Activated T-cell treated with anti-CD3 and anti-CD28 coated beads for 4 hours (primary cell): ENCODE measurements at places on chromosomes 1 and 21.

DNA sequence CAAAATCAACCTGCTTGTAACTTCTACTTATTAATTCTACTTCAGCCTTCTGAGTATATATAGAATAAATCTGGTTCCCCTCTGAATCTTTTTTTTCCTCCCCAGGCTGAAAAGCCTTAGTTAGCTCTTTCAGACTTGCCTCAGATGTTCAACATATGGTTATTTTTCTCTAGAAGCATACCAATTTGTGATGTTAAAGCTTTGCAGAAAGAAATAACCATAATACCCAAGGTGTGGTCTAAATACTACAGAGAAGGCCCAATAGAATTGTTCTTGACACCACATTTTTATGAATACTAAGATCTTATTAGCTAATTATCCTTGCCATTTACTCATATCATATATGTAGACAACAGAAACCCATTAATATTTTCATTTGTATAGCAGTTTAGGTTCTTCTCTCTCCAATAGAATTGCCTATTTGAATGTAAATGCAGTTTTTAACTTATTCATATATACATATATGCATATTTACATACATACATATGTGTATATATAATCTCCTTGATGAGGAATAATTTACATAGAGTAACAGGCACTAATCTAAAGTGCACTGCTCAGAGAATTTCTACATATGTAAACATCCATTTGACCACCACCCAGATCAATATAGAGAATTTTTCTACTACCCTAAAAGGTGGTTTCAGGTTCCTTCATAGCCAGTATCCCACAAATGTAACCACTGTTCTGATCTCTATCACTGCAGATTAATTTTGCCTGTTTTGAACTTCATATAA is 175.2 kb upstream of the IVNS1ABP start:
- DNase-seq: no peak

DNA sequence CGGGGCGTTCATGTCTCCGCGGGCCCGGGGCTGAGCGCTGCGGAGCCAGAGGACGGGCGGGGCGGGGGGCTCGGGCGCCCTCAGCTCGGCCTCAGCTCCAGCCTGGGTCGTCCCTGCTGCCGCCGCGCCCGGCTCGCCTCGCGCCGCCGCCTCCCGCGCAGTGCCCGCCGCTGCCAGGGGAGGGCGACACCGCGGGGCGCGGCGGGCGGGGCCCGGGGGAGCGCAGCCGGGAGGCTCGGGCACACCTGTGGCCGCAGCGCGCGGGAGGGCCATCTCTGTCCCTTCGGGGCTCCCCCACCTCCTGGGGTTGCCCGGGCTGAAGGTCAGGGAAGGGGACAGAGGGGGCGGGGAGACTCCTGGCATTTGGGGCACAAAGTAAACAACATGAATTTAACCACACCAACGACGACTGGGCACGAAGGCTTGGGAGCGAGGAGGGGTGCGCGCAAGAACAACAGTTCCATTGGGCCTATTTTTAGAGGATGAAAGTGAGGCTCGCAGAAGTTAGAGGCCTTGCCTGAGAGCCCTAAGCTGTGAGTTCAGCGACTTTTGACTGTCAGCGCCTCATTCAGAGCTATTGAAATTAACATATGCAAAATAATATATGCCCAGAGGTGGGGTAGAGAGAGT is at the start of gene FAM131C:
TSS of gene FAM131C (minus strand) at position 162 of the 630 bp plus-strand sequence. CDS start 209 bp downstream, outside the sequence.
- no peak for DNase-seq

DNA sequence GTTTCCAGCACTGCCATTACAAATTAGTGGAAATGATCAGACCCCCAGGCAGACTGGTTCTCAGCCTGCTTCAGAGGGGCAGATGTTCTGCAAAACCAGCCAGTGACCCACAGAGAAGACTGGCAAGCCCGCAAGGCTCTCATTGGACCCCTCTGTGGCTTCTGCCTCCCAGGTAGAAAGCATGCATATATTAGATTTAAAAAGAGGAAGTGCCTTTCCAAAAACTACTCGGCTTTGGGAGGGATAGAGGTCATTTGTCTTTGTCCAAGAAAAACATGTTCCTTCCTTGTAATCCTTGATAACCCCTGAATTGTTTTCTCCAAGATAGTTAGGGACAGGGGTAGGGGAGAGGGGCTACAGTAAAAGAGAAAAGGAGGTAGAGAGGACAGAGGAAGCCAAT is 11.8 kb downstream of the HIVEP3 start:
- DNase-seq: no peak

DNA sequence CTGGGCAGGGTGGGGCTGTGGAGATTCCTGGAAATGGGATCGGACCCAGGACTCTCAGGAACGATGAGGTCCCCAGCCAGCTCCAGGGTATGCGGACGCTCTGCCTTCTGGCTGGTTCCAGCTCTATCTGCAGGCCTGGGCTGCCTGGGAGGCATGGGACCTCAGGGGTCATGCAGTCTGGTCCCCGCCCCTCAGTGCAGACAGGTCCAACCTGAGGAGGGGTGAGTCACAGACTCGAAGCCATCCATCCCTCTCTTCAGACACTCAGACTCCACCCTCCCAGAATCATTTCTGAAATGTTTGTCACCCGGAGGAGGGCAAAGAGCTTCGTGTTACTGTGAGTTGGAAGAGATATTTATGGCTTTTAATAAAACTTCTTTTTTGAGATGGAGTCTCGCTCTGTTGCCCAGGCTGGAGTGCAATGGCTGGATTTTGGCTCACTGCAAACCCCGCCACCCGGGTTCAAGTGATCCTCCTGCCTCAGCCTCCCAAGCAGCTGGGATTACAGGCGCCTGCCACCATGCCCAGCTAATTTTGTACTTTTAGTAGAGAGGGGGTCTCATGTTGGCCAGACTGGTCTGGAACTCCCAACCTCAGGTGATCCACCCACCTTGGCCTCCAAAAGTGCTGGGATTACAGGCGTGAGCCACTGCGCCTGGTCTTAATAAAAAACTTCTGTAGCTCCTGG is 5.9 kb upstream of the MYOM3 start:
- no peak for DNase-seq

DNA sequence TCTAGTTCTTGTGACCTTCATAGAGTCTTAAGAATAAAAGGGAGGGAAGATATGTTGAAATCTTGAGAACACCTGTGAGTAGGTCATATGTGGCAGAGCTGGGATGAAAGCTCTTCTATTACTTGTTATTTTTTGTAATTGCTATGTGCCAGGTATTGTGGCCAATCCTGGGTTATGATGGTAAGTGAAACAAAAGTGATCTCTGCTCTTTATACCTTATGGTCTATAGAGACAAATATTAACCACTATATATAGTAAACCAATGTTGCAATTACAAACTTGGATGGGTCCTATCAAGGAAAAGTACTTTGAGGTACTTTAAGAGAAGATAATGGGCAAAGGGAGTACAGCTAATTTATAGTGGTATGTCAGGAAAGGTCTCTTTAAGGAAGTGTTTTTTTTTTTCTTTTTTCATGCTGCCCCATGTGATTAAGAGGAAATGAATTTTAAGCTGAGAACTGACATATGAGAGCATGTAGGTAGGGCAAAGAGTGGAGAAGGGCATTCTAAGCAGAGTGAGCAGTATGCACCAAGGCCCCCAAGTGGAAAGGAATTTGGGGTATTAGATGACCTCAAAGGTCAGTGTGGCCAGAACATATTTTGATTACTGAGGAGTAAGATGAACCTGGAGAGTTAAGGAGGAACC is 43.3 kb downstream of the POU2F1 start:
- no peak for DNase-seq

DNA sequence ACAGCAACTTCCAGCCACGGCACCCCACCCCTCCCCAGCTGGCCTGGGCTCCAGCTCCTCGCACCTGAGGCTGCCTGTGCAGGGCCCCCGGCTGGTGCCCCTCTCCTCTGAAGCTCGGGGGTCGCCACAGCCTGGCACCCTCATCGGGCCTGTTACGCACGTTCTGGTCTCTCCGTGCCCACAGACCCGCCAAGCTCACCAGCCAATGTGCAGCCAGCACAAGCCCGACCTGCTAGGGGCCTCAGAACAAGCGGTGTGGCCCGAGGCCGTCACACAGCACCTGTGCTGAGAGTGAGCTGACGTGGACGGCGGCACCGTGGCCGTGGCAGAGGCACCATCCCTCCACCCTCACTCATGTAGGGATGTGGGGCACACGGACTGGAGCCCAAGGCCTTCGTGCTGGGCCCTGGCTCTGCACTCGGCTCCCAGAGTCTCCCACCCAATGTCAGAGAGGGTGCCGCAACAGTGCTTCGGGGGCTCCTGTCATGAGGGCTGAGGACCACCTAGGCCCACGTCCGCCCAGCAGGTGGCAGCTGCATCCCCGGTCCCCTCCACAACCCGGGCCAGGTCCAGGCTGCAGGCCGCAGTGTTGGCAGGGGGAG is 4.4 kb upstream of the SAMD11 start:
- no peak for DNase-seq
